Non-pigmented ciliary epithelial cell (primary cell): ENCODE measurements at places on chromosomes 16 and 17.

DNA sequence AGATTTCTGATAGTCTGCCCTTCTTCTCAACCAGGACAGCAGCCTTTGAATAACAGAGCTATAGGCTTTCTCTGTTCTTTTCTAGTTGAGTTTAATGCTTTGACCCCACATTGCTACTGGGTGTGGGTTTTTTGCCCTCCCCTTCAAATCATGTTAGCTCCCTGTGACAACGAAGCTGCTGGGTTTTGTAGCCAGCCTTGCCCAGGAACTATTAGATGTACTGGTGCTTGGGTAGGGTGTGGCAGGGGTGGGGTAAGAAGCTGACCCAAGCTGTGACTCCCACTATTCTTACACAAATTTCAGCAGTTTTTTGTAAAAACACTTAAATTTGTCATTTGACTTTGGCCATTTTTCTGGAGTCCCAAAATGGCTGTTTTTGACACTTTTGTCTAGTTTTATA is 69.7 kb downstream of the NLK start:
- no peak for DNase-seq

- DNase-seq: no peak
Measured at GRCh38 chr17:28030386-28030785, 12.1 kb upstream of the NLK start.

GRCh38 chr16:26857371-26857770 is 209.4 kb upstream of the C16orf82 start:
- no peak for DNase-seq

DNA sequence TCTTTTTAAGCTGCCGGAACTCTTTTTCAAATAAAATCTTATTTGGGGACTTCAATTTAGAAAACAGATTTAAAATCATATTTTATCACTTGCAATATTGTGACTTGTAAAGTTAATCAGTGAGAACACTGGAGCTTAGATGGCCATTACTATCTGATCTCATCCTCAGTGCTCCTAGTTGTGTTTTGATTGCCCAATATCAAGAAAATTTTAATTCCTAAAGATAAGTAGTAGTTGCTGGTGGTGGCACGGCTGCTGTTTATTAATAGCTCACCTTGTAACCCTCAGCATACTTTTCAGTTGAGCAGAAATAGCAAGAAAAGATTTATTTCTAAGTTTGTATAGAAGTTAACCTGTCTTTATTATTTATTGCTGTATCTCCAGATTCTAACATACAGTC is 124.0 kb downstream of the NLK start:
- DNase-seq: no peak

GRCh38 chr17:44024853-44025252 is 10.1 kb upstream of the TMEM101 start:
- no peak for DNase-seq

DNA sequence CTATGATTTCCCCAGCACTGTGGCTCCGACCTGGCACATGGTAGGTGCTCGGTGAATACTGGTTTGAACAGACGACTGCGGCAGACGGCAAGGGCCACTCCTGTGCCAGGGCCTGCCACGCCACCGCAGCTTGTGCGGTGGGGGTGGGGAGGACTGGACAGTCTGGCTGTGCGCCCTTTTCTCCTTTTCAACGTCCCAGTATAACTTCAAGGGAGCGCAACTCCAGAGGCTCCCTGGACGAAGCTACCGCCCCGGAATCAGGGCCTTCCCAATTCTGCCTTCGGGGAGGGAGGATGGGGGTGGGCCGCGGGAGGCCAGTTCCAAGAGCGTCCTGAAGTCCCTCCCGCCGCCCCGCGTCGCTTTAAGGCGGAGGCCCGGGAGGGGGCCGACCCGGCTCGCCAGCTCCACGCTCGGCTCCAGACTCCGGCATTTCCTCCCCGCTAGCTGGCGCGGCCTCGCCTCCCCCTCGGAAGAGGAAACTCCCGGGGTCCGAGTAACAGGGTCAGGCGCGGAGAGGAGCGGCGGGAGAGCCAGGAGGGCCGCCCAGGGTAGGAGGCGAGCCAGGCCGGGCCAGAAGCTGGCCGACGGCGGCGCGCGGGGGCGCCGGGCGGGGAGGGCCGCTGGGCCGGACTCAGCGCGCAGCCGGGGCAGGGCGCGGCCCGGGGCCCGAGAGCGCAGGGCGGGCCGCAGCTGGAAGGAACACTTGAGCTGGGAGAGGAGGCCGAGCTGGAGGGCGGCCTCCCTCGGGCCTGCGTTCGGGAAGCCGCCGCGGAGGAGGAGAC is at the start of gene ITPRIPL2:
ITPRIPL2 (plus strand) TSS at position 388 of the 782 bp plus-strand sequence. CDS start 498 bp downstream, outside the sequence.
- DNase-seq: no peak

DNA sequence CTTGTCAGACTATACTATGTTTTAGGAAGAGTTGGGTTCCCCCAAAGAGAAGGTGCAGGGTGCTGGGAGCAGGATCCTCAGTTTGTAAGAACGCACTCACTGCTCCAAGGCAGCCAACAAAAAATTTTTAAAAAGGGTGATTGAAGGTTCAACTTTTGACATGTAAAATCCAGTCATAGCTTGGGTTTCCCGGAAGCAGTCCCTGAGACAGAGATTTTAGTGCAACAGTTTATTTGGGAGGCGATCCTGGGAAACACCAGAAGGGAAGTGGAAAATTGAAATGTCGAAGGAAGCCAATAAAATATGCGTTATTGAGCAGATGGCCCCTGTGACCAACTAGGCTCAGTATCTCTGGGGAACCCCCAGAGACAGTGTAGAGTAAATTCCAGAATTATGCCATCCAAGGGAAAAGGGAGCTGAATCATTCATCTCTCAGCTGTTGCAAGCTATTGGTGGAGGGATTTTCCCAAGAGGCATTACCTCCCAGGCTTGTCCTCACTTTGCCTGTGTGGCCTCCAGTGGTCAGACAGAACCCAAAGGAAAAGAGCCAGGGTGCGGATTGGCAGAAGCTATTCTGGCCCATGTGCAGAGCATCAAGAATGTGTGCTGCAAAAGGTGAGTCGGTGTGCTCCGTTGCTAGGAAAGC is 72.9 kb downstream of the HS3ST3B1 start:
- DNase-seq: no peak

- no peak for DNase-seq
Measured at GRCh38 chr16:31010585-31011325, at the start of gene STX1B. TSS of gene STX1B (minus strand) at chr16:31010638. CDS start at chr16:31010396, 242 bp downstream.

GRCh38 chr17:19305256-19305655 is 57.3 kb downstream of the B9D1 start:
- DNase-seq: no peak

DNA sequence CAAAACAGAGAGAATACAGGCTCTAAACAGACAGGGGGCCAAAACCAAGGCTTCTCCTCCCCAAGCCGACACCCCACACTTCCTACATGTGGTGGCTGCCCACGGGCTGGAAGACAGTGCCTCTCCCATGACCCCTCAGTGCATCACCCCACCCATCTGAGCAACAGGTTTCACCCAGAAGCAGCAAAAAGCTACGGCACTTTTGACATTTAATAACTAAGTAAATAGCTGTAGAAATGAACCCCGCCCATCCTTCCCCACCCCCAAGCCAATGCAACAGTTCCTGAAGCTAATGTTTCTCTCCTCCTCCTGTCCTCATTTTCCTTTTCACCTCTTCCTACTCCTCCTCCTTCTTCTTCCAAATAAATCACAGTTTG is 9.9 kb upstream of the SOX9 start:
- no peak for DNase-seq

GRCh38 chr17:38674749-38675615 is at the start of gene EPOP:
TSS of gene EPOP (minus strand) at chr17:38674957. CDS start at chr17:38674495, 462 bp downstream.
- DNase-seq: peak; percentile 15

GRCh38 chr16:88602091-88602490 is 31.9 kb downstream of the ZC3H18 start:
- no peak for DNase-seq

DNA sequence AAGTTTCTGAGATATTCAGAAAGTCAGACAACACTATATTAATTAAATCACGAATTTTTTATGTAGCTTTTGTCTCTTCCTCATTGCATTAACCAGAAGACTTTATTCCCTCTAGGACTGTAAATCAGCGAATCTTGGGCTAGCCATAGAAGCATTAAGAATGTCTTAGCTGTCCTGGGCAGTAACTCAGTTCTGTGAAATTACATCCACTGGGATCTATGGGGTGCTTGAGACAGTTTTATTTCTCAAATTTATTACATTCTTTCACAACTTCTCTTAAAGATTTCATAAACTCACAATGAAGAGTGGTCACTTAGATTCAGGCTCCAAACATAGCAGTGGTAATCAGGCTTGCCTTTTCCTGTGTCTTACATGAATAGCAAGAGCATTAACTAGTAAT is 1153.4 kb downstream of the CDH8 start:
- no peak for DNase-seq

DNA sequence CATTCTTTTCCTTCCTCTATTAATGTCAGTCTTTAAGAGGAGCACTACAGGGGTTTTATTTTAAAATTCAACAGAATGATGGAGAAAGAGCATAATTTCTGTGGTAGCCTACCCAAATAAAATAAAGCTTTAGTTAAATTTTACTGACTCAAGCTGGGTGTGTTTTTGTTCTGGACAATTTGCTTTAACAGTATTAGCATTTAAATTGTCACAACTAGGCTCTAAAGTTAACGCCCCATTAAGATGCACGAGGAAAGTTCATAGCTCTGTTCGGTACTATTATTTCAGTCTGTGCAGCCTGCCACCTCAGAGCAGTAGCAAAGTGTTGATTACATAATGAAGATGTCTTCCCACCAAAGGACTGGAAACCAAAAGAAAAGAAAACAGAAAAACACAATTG is 52.0 kb downstream of the CDK12 start:
- no peak for DNase-seq

DNA sequence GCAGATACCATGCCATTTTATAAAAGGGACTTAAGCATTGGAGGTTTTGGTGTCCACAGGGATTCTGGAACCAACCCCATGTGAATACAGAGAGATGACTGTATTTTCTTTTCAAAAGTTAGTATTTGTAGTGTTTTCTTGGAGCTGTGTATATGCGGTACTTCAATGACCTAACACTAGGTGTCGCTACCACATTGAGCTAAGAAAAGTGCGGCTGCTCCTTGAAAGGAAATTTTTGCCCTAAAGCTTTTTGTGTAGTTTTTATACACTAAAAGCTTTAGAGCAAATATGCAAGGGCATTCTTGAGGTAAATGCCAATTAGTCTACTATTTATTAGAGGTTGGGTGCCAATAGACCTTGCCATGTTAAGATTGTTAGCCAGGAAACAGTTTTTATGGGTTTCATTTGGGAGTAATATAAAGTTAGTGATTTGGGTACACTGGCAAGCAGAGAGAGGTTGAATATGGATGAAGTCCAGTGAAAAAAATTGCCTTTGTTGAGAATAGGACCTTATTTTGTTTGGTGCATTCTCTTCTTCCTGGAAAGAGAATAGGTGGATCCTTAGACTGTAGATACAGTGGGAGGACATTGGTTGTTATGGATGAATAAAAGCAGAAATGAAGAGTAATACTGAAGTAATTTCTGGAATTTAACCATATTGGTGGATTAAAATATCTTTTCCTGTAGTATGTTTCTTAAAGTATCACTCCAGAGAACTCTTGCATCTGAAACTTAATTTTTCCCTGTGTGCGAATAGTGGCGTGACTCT is 43.3 kb downstream of the BCAS3 start:
- DNase-seq: peak; percentile 57

- DNase-seq: no peak
Measured at GRCh38 chr17:46108120-46108519, 85.1 kb downstream of the KANSL1 start.

GRCh38 chr16:54194334-54194743 is 92.2 kb downstream of the IRX3 start:
- DNase-seq: no peak

- no peak for DNase-seq
Measured at GRCh38 chr17:36791150-36791941, 145.9 kb upstream of the LHX1 start.

DNA sequence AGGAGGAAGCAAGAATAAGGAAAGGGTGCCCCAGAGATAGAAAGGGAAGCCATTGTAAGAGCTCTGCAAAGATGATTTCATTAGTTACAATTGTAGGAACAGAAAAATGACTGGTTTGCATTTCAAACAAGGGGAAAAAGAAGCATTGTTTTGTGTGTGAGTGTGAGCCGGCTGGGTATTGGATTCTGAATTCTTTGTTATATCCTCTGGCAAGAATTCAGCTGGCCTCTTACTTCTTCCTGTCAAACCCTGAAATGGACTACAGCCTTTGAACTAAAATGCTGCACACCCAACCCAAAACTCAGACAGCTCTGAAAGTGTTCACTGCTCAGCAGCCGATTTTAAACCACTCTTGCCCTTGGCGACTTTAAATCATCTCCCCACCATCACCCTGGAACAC is 461.3 kb downstream of the PMP22 start:
- DNase-seq: no peak

- DNase-seq: no peak
Measured at GRCh38 chr17:28547623-28548416, 4.6 kb downstream of the UNC119 start.

DNA sequence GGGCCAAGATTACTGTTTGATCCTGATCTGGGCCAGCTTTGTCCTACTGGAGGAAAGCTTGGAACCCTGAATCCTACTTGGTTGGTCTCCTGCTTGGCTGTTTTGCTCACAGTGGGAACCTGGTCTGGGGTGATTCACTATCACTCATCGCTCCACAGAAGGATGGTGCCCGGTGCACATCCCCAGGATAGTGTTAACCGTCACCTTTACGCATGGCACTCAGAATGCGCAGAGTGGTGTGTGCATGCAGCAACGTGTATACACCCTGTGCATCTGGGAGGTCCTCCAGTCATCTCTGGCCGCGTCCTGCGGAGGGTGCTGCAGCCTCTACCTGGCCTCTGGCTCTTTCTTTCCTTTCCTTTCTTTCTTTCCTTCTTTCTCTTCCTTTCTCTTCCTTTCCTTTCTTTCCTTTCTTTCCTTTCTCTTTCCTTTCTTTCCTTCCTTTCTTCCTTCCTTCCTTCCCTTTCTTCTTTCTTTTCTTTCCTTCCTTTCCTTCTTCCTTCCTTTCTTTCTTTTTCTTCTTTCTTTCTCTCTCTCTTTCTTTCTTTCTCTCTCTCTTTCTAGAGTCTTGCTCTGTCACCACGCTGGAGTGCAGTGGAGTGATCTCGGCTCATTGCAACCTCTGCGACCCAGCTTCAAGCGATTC is 13.1 kb downstream of the SOCS3 start:
- no peak for DNase-seq

- peak; percentile 32 for DNase-seq
Measured at GRCh38 chr17:78598013-78598471, 20.8 kb upstream of the DNAH17 start.

GRCh38 chr16:1070084-1070863 is 2.3 kb upstream of the SSTR5 start:
- no peak for DNase-seq

- DNase-seq: peak; percentile 82
Measured at GRCh38 chr16:69906838-69907401, 44.2 kb upstream of the CLEC18A start.

GRCh38 chr17:539066-539465 is 175.6 kb downstream of the VPS53 start:
- no peak for DNase-seq

DNA sequence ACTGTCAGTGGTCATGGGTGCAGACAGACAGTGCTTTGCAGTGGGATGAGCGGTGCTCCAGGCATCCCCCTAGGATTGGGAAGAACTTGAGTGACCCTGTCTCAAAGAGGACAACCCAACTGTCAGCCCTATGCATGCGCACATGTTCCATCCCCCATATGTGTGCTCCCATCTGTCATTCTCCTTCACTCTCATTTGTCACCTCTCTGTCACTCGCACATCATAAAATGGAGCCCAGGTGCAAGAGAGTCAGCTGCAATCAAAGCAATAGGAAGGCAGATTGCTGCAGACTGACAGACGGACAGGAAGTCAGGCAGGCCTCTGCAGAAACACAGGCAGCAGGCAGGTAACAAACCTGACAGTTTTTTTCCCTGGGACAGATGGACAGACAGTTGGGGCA is 101.8 kb upstream of the CCL1 start:
- no peak for DNase-seq
